ENCODE measurements at places on chromosomes 7 and 10.

DNA sequence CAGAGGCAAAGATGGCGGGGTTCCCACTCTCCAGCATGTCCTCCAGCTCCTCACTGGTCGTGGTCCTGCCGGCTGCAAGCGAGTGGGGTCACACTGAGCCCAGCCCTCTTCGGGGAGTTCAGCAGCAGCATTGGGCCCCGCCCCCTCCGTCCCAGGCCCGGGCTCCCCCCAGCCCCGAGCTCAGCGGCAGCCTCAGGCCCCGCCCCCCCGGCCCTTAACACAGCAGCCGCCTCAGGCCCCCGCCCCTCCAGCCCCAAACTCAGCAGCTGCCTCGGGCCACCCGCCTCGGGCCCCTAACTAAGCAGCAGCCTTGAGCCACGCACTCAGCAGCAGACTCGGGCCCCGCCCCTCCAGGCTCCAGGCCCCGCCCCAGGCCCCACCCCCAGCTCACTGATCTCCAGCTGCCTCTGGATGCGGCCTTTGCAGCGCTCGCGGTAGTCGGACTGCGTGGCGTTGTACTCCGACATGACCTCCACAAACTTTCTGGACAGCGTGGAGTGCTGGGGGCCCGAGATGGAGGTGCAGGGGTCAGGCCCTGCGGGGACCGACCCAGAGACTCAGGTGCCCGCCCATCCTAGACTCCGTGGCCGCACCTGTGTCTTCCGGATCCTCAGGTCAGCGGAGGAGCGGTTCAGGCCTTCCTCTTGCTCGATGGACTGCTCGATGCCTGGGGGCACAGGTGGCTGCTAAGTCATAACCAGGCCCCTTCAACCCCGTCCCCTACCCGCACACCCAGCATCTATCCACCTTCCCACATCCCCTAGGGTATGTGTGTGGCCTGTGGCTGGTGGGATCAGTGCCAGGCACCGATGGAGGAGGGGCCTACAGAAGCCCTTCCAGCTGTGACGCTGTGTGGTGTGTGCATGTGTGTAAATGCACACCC, 15.5 kb downstream of the STX1A start:
- DNase-seq, result peak; percentile 53

DNA sequence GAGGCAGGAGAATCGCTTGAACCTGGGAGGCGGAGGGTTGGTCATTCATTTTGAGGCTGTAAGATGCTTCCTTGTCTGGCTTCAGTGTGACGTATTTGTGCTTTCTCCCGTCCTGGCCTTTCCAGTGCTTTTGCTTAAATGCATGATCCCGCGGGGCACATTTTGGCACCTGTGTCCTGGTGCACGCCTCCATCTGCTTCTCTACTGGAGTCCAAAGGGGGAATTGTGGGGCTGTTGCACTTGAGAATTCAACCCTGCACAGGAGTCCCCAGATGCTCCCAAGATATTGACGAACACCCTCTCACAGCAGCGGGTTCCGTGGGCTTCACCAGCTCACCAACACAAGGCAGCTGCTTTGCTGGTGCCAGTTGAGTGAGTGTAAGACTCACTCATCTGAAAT, 10.3 kb upstream of the LRRC27 start:
- DNase-seq, result no peak

DNA sequence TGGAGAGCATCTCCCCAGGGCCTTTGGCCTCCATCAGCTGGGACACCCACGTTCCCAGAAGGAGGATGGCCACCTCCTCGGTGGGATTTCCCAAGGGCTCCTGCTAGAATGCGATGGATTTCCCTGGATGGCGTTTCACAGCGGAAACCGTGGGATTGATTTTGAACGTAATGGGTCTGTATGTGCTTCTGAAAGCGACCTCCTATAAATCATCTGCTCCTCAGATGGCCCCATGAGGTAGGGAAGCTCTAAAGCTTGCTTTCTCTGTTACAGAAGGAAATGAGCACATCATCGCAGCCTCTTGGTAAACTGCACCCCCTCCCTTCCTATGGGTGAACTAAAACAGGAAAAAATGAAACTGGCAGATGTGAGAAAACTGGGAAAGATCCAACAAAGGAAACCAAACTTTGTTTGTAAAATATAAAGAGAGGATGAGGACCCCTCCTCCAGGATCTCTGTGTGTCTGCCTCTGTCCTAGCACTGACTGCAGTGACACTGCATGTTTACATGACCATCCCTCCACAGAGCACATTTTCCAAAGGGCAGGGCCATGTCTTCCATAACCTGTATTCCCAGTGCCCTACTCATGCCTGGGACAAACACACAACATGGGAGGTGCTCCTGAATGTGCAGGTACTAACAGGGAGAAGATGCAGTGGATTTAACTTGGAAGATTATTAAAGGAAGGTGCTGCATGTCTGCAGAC, 57.6 kb downstream of the LYZL1 start:
- no peak for DNase-seq

- DNase-seq, result no peak
These were observed 69.1 kb downstream of the PRKAG2 start for GRCh38 chr7:151807846-151808245.

GRCh38 chr7:94375691-94376090, 19.0 kb upstream of the COL1A2 start:
- DNase-seq, result no peak

DNA sequence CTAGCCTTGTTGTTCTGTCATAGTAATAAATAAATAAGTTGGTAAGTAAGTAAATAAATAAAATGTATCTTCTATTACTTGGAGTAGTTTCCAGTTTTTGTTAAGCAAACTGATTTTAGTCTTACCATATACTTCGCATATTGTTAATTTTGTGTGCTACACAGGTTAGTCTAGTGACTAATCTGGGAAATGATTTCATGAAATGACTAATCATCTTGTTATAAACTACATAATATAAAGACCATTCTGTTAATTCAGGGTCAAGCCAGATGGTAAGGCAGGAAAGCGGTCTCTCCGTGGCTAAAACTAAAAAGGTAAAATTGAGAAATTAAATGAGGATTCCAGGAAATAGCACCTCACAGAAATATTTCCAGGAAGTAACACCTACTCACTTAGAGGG, 58.5 kb upstream of the FOXP2 start:
- DNase-seq, result no peak

DNA sequence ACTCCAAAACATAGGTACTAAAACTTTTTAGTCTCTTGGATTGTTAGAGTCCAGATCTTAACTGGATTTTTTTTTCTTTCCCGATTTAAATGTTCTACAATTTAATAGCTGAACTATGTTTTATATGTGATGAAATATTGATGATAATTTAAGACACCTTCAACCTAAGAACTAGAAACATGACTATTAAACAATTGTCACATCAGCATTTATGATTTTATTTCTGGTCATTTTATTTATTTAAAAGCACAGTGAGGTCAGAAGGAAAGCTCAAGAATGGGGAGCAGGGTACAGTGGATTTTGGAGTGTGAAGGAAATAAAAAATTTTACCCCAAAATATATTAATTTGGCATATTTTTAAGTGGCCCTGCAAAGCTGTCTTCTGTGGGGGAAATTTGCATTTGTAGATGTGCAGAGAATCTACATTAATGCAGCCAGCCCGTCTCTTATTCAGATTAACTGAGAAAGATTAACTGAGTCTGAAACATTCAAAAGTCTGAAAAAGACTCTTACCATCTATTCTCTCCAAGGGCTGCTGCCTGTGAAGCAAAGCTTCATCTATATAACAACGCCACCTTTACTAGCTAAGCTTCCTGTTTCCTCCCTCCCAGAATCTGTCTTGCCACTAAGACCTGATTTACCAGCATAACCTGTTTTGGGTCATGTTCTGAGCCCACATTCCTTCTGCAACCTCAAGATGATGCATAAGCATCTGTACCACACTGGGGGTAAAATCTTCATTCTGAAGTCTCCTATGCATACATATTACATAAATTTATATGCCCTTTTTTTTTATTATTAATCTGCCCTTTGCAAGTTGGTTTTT, 86.4 kb downstream of the TMEM106B start:
- no peak for DNase-seq

DNA sequence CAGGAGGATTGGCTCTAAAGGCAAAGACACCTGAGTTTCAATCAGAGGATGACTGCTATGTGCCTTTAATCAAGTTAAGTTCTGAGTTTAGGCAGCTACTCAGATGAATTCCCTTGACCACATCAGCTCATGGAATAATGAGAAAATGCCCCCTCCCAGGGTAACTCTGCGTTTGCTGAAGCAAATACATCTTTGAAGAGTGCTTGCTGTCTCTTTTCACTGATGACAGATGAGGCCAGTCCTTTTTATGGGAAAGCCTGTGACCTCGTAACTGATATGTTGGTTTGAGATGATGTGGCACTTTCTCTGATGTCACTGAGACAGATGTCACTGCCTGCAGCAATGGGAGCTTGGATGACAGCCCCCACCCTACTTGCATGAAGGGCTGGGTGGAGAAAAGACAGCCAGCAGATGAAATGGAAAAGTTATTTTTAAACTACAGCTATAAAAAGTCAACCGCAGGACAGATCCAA, 43.7 kb upstream of the DGKI start:
- DNase-seq, result no peak

- DNase-seq, result no peak
These were observed 29.8 kb downstream of the ZMIZ1 start for GRCh38 chr10:79098596-79099015.

- no peak for DNase-seq
These were observed 46.0 kb upstream of the OPTN start for GRCh38 chr10:13053794-13054462.

DNA sequence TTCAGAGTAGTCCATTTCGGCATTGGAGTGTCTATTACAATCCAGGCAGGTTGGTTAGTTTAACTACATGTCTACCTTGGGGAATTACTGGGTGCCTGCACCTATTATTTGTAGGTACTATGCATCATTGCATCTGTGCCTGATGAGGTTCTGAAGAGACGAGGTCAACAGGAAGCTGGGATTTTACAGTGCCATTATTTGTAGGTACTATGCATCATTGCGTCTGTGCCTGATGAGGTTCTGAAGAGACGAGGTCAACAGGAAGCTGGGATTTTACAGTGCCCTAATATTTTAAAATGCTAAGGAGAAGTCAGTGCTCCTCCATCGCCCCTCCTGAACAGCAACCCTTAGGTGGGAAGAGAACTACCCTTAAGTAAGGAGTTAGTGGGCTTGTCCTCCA, 41.7 kb downstream of the NPY start:
- no peak for DNase-seq

DNA sequence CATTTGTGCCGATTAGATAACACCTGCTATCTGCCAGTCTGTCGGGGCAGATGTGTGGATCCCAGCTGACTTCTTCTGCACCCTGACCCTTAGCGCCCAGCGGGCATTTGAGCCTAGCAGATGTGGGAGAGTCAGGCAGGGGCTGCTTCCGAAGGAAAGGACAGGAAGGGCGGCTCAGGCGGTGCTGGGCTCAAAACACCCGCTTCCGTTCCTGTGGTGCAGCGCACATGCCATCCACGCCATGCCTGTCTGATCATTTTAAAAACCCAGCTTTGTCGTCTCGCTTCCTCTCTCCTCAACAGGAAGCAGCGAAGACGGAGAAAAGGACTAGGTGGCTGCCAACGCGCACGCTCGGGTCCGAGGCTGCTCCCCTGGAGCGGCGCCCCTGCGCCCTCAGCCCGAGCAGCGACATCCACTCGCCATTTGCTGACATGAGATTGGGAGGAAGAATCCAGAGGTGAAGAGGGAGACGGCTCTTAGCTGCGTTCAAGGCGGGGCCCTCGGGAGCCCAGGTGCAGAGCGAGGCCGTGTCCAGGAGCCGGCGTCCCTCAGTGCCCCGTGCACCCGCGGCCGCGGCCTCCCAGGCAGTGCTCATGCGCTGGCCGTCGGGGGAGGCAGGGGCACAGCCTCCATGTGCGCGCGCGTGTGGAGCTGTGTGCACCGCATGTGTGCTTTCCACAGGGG, 5.9 kb upstream of the BHLHA15 start:
- no peak for DNase-seq

DNA sequence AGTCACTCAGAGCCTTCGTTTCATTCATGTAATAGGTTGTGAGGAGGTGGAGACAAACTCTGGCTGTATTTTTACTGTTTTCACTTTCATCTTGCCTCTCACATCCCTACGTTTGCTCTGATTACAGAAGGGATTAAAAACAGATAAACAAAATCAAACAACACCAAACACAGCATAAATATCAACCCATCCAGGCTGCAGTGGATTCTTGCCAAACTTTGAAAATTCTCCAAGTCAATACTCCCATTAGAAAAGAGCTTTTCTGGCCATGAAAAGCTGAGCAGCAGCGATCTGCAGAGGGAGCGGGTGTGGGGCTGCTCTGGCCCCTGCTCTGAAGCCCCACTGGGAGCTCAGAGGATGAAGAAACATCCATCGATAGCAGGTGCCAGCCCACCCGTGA, 283.2 kb downstream of the WDR37 start:
- no peak for DNase-seq

DNA sequence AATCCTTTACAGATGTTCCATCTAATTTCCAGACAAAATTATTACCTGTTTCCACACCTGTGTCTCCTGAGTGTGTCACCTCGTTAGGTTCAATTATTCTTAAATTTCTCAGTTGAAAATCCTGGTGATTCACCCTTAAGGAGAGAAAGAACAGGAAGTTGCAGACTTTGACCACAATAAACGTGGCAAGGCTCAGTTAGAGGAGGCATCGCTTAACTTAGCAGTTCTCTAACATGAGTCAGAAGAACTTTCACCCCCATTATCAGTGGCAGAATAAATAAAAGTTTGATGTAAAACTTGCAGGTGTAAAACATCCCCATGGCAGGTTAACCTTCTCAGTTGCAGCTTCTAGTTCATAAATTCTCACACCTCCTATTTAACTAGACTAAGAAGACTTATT, 8.3 kb downstream of the XPNPEP1 start:
- no peak for DNase-seq

DNA sequence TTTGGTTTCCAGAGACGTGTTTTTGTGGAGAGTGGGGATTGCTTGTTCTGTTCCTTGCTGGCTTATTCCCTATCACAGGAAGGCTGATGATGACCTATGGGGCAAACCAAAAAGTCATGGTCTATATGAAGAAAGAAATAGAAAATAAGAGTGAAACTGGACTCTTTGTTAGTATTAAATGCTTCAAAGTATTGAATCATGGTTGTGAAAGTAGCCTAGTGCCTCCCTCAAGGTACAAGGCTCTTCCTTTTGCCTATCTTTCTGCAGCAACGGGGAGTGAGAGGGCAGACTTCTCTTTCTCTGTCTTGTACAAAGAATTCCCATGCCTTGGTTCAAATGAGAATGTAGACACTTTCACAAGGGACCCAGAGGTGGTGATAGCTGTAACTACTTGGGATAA, 9.0 kb downstream of the MEST start:
- DNase-seq, result no peak

- DNase-seq, result no peak
These were observed 78.0 kb downstream of the WDR11 start for GRCh38 chr10:120929166-120929565.

DNA sequence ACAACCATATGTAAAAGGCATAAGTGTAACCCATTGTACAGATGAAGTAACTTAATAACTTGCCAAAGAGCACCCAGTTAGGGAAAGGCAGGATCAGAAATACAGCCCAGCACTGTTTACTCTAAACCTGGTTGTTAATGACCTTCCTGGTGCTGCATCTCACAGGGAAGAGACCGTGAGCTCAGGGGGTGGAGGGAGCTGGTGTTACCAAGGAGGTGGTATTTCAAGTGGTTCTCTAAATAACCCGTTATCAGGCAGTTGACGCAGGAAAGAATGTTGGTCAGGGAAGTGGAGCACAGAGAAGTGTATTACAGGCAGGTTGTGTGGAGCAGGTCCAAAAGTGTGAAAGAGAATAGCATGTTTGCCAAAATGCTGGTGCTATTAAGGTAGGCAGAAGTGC, 4.4 kb upstream of the ST7 start:
- DNase-seq, result no peak

All from activated T-cell treated with anti-CD3 and anti-CD28 coated beads, Interleukin-2, amount 50 U/mL, for 48 hours (primary cell).